Cardiac septum (tissue), 1 donor: ENCODE measurements at places on chromosomes 3 and 15.
A peak's percentile ranks its signal among the peaks of the same experiment; 100 is the strongest.

- DNase-seq = no peak
Observed at GRCh38 chr15:45399381-45400212, 21.3 kb upstream of the GATM start.

DNA sequence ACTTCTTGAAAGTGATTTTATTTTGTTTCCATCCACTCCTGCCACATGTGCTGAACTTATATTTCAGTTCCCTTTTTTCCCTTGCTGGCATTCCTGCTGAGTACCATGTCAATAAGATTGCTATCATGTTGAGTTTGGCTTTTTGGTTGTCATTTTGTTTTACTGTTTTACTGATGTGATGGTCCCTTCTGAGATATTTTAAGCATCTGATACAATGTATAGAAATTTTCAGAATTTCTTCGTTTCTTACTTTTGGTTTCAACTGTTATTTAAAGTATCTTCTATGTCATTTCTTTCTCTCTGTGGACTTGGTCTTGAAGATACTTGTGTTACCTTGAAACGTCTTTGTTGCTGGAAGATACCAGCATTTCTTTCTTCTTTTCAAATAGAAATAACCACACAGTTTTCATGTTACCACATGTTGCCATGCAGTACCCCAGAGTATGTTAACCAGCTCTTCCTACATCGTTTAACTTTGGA lies 14.1 kb downstream of the SIDT1 start:
- no peak for DNase-seq

- no peak for DNase-seq
Observed at GRCh38 chr3:69324362-69325025, 61.4 kb downstream of the FRMD4B start.

DNA sequence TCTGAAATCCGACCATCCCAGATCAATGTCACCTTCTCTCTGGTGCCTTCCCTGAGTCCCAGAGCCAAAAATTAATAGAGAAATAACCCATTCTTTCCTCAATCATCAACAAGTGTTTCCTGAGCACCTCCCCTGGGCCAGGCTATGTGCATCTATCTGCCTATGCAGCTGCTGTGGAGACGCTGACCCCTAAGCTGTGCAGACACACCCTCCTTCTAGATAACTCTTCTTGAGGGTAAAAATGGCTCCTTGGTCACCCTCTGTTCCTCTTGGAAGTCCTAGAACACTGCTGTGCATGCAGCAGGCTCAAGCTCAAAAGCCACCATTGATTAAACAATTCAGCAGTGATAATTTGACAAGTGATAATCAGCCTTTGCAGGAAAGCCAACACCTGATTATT lies 18.4 kb downstream of the CA12 start:
- DNase-seq = no peak

DNA sequence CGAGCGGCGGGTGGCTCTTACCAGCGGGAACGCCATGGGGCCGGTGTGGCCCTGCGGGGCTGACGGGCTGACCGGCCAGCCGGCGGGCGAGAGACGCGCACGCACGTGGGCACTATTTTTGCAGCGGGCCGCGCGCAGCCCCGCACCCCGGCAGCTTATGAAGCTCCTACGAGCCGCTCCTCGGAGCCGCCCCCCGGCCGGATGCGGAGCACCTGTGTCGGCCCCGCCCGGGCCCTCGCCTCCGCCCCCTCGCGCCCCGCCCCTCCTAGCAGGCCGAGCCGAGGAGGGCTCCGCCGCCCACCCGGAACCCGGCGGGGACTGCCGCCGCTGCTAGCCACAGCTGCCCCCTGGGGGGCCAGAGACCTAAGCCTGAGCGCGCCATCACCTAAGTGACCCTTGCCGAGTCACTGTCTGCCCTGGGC lies 683 bp upstream of the CPEB1 start:
- no peak for DNase-seq

DNA sequence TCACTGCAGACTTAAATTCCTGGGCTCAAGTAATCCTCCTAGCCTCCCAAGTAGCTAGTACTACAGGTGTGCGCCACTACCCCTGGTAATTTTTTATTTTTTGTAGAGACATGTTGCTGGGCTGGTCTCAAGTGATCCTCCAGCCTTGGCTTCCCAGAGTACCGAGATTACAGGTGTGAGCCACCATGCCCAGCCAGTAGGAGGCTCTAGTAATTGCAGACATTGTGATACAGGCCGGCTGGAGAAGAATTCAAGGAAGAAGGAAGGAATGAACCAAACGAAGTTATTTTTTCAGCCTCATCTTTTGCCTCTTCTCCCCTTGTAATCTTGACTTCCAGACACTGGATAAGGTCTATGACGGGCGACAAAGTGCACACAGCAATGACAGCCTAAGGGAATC lies 3.2 kb upstream of the PPP4R2 start:
- DNase-seq = no peak

- no peak for DNase-seq
Observed at GRCh38 chr3:59374818-59375211, 325.0 kb upstream of the CFAP20DC start.

DNA sequence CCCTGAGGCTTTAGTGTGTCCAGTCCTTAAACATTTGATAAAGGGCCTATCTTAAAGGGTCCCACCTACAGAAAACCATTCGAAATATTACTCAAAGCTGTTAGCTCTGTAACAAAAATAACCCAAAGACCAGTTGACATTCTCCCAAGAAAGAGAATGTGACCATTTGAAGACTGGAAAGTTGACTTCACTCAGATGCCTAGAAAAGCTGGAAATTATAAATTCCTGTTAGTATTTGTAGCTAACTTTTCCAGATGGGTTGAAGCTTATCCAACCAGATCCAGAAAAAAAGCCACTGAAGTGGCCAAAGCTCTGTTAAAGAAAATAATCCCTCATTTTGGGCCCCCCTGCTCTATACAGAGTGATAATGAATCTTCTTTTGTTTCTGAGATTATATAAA lies 408.4 kb downstream of the PLOD2 start:
- DNase-seq = no peak

DNA sequence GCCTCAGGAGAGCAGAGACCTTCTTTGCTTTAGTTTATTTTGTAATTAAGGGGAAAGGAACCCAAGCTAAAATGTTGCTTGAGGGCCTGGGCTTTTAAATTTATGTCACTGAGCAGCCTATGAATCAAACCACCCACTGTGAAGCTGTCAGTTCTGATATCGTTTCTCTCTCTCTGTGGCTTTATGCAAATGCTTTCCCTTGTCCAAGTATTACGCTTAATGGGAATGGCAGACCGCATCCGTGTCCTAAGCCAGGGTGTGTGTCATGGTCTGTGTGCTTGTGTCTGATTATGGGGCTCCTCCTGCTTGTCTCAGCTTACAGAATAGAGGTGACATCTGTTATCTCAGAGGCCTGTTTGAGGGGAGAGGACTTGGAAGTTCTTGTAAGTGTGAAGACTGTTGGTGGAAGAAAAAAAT lies 82.4 kb downstream of the EBLN2 start:
- no peak for DNase-seq

GRCh38 chr3:54188176-54188791 lies 65.9 kb downstream of the CACNA2D3 start:
- DNase-seq = no peak

- no peak for DNase-seq
Observed at GRCh38 chr3:115578331-115578730, 45.0 kb upstream of the GAP43 start.

DNA sequence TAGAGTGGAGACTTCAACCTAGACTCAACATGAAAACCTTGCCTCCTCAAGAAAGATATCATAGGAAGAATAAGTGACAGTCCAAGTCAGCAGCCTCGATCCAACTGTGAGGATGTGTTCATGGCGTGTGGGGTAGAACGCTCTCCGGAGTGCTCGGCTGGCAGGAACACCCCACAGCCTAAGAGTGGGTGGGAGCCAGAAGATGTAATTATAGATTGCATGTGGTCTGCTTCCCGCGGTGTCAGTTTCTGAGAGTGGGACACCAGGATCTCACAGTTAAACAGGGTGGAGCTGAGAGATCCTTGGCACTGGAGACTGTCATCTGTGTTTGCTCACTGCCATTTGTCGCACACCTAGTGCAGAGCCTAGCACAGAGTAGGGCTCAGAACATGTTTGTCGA lies 158.0 kb downstream of the CTNNB1 start:
- DNase-seq = no peak

DNA sequence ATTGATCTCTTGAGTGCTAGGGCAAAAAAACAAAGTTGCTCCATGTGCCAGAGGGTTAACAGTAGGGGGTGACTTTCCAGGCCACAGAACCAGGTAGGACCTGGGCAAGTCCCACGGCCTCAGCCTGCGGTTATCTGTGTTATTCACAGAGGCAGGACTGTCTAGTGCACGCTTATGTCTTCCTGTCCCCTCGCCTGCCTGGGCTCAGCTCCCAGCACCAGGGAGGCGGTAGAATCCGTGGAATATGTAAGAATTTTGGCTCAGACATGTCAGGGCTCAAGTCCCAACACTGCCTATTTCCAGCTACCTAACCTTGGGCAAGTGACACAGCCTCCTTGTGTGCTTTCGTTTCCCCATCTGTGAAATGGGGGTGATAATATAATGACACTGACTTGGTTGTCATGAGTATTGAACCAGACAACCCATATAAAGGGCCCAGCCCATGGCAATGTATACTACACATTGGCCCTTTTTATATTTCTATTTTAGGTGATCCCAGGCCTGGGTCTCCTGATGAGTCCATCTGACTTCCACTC lies 44.3 kb upstream of the FLNB start:
- DNase-seq = no peak

GRCh38 chr3:168047190-168047795 lies 48.4 kb downstream of the GOLIM4 start:
- no peak for DNase-seq

DNA sequence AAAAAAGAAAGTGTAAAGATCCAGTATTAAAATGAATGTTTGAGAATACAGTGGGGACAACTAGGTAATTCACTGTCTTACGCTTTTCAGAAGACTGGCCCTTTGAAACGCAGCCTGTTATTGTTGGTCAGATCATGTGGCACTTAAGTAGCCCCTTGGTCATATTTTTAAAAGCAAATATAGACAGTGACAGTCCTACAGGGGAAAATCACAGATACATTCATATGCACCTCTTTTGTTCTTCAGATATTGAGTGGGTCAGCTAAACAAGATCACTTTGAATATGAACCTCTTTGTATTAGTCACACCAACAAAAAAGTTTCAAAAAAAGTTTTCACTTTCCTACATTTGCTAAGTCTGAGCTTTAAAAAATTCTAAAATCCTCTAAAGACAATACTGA lies 36.0 kb downstream of the TIGIT start:
- no peak for DNase-seq

DNA sequence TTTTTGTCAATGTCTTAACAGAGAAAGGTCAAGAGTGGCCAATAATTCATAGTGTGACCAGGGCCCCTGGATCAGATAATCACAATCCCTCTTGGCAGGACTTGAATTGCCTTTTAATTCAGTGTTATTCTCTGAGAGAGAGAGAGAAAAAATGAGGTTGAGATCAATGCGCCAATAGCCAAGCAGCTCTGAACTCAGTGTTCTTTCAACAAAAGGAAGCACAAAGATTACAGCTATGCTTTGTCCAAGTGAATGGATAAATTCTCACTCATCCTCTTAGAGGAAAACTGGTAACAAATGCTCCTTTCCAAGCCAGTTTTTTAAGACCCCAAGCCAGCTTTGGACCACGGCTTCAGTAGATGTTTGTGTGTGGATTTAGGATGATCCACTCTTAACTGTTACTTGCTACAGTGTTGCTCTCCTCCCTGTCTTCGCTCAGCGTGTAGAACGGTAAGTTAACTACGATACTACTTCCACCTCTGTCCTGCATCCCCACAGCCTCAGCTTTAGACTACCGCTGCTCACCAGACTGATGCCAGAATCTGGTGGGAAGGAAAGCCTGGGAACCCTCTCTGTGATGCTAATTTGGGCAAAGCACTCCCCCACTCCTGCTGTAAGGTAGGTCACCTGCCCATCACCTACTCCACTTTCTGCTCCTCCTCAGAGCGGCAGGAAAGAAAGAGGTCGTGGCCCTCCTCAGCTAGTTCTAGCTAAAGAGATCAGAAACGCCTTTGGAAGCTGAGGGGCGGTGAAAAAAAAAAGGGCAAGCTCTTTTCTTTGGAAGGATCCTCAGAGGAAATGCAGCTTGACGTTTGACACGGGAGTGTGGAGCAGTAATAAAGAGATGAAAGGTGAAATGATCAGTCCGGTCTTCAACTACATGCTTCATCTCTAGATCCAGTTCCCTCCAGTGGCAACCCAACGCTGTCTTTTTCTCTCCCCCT lies 46.8 kb upstream of the LPP start:
- no peak for DNase-seq

GRCh38 chr15:41423979-41424659 lies 7.2 kb downstream of the RTF1 start:
- DNase-seq = no peak

DNA sequence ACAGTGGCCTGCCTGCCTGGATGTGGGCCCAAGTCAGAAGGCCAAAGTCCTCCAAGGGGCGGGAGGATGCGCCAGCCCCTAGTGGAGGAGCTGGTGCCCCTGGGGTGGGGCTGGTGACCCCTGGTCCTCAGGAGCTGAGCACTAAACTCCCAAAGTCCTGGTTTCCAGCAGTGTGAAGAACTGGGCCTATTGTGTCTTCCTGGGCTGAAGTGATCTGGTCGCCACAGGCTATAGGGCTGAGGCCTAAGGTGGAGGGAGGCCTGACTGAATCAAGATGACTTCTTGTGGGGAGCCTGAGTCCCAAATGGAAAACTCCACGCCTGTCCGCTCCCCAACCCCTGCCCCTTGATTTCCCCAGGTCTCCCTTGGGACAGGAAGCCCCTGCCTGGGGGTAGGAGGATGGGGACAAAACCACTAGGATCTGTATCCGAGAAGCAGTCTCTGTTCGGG lies 753 bp upstream of the FES start:
- DNase-seq = no peak

DNA sequence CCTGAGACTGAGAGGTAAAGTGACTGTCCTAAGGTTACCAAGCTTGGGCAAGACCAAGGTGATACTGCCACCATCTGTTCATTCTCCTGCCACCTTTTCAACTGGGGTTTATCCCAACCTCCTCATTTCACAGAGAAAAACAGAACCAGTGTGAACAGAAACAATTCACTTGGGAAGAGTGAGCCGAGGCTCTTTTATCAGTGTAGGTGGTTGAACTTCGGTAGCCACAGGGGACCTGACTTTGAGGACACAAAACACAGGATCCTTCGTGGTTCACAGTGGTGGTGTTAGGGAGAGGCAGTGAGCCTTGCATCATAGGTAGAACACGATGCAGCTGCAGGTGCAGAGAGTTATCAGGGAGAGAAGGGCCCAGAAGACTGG lies 72.8 kb upstream of the ICE2 start:
- no peak for DNase-seq

- no peak for DNase-seq
Observed at GRCh38 chr15:98896002-98896721, 111.4 kb downstream of the PGPEP1L start.

- no peak for DNase-seq
Observed at GRCh38 chr3:187430576-187430975, 62.4 kb downstream of the RTP4 start.

- DNase-seq = peak; percentile 86
Observed at GRCh38 chr3:71130471-71131374, 452.8 kb downstream of the FOXP1 start.
